ENCODE measurements at places on chromosomes 5 and 9.
A peak's percentile ranks its signal among the peaks of the same experiment; 100 is the strongest.

DNA sequence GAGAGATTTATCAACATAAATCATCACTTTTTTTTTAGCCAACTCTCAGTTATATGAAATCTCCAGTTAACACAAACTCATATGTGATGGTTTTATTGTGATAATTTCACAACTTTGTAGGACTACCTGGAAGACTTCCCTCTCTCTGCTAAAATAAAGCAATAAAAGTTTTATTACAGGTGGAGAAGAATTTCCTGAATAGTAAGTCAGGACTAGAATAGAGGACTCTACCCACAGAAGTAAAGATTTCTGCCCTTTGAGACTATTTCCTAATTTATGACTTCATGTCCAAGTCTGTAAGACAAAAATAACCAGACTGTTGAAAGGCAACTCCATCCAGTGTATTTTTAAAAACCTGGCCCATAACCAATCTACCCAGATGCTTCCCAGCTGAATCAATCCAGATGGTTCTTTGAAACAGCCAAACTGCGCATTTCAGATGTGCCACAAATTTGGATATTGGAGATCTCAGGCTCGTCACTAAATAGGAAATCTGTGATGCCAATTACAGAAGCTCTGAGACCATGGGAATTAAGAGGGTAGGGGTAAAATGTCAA, 234.0 kb upstream of the NMUR2 start:
- no peak for DNase-seq

GRCh38 chr9:74728176-74728575, 159.5 kb downstream of the TRPM6 start:
- no peak for DNase-seq

DNA sequence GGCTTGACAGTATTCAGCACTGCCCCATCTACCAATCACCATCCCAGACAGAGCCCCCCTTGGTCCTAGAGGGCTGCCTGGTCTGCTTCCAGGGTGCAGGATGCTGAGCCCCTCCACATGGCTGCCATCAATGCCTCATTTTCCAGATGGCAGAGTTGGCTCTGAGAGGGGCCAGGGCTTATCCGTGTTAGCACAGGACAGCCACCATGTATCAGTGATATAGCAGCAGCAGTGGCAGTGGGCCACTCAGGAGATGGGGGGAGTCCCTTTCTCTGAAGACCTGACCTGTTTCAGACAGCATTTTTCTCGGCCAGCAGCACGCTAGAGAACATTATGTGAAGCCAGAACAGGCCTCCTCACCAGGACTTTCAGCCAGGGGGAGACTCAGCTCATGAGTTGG, 1.6 kb upstream of the SMIM32 start:
- DNase-seq: no peak

DNA sequence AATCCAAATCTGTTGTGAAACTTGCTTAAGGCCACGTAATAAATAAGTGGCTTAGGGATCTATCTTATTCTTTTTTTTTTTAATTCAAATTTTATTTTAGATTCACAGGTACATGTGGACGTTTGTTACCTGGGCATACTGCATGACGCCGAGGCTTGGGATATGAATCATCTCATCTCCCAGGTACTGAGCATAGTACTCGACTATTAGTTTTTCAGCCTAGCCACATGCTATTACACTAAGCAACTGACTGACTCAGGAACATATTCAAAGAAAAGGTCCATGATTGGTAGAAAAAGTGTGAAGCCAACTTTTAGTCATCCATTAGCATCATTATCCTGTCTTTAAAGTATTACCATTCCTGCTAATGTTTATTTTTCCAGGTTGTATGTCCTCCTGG, 1103.5 kb upstream of the DMAC1 start:
- no peak for DNase-seq

GRCh38 chr9:97531888-97532376, 30.5 kb downstream of the TMOD1 start:
- no peak for DNase-seq

DNA sequence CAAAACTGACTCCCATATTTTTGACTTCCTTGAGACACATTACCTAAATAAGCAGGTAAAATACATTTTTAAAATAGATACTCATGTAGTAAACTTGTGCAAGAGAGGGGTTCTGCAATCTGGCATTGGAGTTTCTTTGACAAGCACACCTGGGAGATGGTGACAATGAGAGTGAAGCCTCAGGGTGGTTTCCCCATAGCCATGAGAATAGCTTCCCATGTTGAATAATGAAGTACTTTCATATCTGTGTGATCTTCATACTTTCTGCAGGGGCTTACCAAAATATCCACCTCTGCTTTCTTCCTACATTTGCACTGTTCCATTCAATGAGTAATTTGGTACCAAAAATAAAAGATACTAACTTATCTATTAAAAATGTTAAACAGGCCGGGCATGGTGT, 44.7 kb upstream of the VCAN start:
- no peak for DNase-seq

GRCh38 chr9:6771722-6772121, 13.9 kb downstream of the KDM4C start:
- DNase-seq: no peak

- DNase-seq: no peak
Observed at GRCh38 chr9:96395964-96396363, 12.5 kb upstream of the SLC35D2 start.

GRCh38 chr5:80704221-80704620, 49.4 kb upstream of the DHFR start:
- DNase-seq: no peak

DNA sequence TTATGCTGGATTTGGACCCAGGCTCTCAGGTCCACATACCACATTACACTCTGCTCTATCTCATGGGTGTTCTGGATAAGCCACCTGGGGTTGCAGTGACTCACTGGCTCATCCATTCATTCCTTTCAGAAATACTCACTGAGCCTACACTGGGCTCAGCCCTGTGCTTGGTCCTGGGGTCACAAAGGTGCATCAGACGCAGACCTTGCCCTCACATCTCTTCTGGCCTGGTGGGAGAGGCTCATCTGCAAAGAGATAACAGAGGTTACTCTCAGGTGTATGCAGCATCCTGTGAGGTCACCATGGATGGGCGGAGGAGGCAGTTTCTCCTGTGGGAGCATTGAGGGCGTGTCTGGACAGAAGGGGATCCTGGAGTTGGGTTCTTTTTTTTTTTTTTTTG, 12.1 kb downstream of the CDHR2 start:
- DNase-seq: no peak

- DNase-seq: peak; percentile 66
Observed at GRCh38 chr5:91224969-91225368, 158.1 kb downstream of the ARRDC3 start.

DNA sequence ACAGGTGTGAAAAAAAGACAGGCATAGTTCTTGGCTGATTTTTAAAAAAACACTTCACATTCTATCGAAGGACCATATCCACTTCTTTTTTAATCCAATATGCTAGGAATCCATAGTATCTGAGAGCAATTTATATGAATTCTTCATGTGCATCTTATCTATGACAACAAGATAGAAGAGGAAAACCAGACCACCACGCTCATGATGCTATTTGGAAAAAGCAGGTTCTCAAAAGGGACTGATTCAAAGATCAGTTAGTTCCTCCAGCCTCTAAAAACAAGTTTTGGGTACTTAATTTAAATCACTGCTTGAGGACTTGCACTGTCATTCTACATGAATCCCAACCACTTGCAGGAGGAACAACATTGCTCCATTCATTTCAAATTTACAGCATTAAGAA, 6.3 kb downstream of the MEF2C start:
- no peak for DNase-seq

DNA sequence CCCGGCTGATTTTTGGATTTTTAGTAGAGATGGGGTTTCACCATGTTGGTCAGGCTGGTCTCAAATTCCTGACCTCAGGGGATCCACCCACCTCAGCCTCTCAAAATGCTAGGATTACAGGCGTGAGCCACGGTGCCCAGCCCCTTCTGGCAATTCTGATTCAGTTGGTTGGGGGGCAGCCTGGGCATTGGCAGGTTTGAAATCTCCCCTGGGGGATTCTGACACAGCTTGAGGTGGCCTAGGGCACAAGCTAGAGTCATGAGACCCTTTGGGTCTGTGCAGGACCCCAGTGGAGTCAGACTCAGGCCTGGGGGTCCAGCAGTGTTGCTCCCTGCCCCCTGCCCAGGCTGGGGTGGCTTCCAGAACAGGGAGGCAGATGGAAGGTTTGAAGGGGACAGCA, 239.8 kb downstream of the PBX3 start:
- no peak for DNase-seq

GRCh38 chr5:27845248-27845647, 806.9 kb upstream of the CDH9 start:
- no peak for DNase-seq

- no peak for DNase-seq
Observed at GRCh38 chr9:72728031-72728770, 206.8 kb downstream of the TMC1 start.

- no peak for DNase-seq
Observed at GRCh38 chr5:120466341-120467006, 2.4 kb downstream of the PRR16 start.

- no peak for DNase-seq
Observed at GRCh38 chr9:127392166-127392565, 4.8 kb upstream of the SLC2A8 start.

DNA sequence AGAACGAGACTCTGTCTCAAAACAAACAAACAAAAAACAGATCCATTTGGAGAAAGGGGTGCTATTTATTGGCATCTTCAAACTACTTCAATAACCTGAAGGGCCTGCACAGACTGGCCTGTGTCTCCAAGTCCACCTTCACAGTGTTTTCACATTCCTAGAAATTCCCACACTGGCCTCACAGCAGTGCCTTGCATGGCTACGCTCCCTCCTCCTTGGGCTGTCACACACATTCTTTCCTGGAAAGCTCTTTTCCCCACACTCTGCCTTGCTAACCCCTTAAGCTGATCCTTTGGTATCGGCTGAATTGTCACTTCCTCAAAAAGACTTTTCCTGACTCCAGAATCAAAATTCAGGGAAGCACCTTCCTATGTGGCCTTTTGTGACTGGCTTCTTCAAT, 19.8 kb downstream of the FAM151B start:
- DNase-seq: no peak

GRCh38 chr9:36746415-36746814, 173.7 kb downstream of the MELK start:
- no peak for DNase-seq

GRCh38 chr9:82997476-82998140, 65.3 kb downstream of the RASEF start:
- no peak for DNase-seq

DNA sequence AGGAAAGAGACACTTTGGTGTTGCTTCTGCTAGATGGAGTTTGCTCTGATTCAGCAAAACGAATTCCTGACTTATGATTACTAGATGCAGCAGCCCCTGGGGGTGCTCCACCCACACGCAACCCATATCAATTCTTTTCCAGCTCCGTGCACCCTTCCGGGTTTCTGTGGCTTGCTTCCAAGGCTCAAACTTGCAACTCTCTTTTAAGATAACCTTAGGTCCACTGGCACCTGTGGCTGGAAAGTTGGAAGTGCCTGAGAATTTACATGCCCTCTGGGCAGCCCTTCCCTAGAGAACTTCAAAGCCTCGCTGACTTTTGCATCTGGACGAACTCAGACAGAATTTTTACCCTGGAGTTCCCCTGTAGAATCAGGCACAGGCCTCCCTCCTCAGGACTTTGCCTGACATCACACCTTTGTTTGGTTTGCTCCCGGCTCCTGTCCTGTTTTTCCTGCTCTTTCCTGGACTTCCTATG, 224.9 kb downstream of the SNX18 start:
- DNase-seq: no peak

DNA sequence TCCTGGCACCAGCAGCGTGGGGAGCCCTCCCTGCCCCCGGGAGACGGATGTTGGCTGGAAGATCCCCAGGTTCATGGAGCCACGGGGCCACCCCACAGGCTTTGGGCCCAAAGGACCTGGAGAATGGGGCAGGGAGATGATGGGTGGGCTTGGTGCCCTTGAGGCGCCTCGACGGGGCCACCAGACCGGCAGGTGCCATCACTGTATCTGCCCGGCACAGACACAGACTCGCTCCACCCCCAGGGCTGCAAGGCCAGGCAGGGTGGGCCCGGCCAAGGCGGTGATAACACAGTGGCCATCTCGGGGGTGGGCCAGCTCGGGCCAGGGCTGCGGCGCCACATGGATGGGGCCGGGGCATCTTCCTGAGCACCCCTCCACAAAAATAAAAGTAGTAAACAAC, 35.0 kb upstream of the EGFL7 start:
- DNase-seq: no peak

- no peak for DNase-seq
Observed at GRCh38 chr9:92061184-92061583, 54.0 kb downstream of the SPTLC1 start.

DNA sequence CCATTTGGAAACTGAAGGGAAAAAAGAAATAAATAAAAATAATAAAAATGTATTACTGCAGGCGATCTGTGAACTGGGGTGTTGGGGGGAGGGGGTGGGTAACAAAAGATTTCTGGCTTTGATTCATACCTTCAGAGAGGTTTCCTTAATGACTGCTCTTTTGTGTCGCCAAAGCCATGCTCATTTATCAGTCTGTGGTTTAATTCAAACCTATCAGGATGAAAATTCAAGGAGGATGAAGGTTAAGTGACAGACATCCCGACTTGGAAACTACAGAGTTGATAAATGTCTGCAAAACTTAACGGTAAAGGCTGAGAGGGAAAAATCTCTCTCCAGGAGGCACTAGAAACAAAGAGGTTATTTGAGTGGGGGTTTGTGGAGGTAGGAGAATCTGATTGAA, 278.2 kb downstream of the PSAT1 start:
- peak; percentile 44 for DNase-seq

DNA sequence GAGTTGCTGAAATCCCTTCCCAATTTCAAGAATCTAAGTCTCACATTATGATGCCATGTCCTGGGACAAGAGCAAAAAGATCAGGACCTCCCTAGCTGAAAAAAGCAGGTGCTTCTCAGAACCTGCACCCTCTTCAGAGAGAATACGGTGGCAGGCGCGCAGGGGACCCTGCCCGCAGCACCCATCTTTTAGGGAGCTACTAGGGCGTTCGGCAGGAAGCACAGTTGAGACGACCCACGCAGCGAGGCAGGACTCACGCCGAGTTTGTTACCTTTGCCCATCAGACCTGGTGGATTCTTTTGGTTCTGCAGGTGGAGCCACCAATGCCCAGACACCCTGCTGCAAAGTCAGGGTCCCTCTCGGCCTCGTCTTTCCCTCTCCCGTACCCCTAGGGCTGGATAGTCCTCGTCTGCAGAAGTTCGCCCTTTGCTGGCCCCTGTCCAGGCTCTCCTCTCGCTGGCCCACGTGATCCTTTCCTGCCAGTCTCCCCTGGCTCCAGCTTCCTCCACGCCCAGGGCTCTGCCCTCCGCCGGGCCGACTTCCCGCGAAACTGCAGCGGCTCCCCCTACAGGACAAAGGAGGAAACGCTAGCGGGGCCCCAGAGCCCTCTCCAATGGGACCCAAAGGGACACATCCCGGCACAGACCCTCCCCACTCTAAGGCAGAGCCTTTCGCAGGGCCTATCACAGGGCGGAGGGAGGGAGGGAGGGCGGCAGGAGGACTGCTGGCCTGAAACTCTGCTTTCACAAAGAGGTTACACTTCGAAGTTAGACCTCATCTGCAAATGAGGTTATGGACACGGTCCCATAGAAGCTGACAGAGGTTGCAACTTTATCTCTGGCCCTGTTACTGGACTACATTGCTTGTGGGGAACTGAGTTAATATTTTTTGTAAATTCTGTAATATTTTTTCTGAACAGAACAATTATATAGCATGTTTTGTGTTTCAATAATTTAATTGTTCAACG, 28.8 kb downstream of the TMEM174 start:
- DNase-seq: peak; percentile 90
